ENCODE measurements at places on chromosomes 5 and 9. TPM values are rescaled to one million over a fixed set of nuclear protein-coding genes. Genes with fewer than 3 reads are reported as not detected.
A peak's percentile ranks its signal among the peaks of the same experiment; 100 is the strongest.

CD72 gene
- 2.7 TPM for total RNA-seq

SLC34A3 gene
- not detected for total RNA-seq

HSD17B3 gene
- total RNA-seq: not detected

ENTPD2 gene
- 1.1 TPM for total RNA-seq

ITK gene
- not detected for total RNA-seq

REEP5 gene
- 32.5 TPM for total RNA-seq

PAIP1 gene
- total RNA-seq: 141 TPM

SMIM15 gene
- 45.7 TPM for total RNA-seq

TMED7 gene
- total RNA-seq: 104 TPM

GRCh38 chr9:121735793-121736770, 84.6 kb downstream of the DAB2IP start:
- peak overlapping the region; percentile 79 for H3K4me3 ChIP-seq
- H3K36me3 ChIP-seq: no peaks in the 10 kb centered on the region
- 0 out of 2 replicates have a peak, but pooled peaks cover 8% of the 10 kb centered on the region for H3K27me3 ChIP-seq
- H3K27ac ChIP-seq: peak overlapping the region; percentile 93

DNA sequence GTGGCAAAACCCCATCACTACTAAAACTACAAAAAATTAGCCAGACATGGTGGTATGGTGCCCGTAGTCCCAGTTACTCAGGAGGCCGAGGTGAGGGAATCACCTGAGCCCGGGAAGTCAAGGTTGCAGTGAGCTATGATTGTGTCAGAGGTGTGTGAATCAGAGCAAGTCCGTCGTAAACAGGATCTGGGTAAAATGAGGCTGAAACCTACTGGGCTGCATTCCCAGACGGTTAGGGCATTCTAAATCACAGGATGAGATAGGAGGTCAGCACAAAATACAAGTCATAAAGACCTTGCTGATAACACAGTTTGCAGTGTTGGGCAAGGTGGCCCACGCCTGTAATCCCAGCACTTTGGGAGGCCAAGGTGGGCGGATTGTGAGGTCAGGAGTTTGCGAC, 1.9 kb upstream of the CLTB start:
- H3K27me3 ChIP-seq: peaks cover 29% of the 10 kb centered on the region
- H3K4me3 ChIP-seq: no peak overlapping the region
- DNase-seq: no peak
- 0 out of 2 replicates have a peak, but pooled peaks cover 3% of the 10 kb centered on the region for H3K4me1 ChIP-seq

- H3K4me1 ChIP-seq: no peaks in the 10 kb centered on the region
- H3K27me3 ChIP-seq: no peaks in the 10 kb centered on the region
- H3K4me3 ChIP-seq: no peak overlapping the region
- H3K36me3 ChIP-seq: no peaks in the 10 kb centered on the region
- DNase-seq: no peak
Measured at GRCh38 chr5:153774686-153775085, 264.0 kb downstream of the FAM114A2 start.

DNA sequence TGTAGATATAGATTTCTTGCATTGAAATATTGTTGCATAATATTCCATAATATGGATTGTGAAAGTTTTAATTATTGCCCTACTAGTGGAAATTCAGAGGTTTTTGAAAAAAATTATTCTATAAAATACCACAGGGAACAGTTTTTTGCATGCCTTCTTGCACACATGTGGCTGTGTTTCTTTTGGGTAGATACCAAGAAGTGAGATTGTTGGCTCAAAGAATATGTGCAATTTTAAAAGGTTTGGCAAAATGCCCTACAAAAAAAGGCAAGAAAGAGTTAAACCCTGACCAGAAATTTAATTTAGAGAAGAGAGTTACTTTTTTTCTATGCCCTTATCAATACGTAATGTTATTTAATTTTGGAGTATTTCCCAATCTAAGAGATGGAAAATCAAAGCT, 270.8 kb upstream of the DAPK1 start:
- no peak overlapping the region for H3K4me3 ChIP-seq
- no peaks in the 10 kb centered on the region for H3K27me3 ChIP-seq
- DNase-seq: no peak
- no peak overlapping the region for H3K27ac ChIP-seq

GRCh38 chr5:74638970-74639806, 1.3 kb downstream of the ENC1 start:
- no peak overlapping the region for H3K27ac ChIP-seq
- peak overlapping the region; percentile 99 for H3K4me3 ChIP-seq
- H3K27me3 ChIP-seq: peaks cover 43% of the 10 kb centered on the region
- DNase-seq: no peak

DNA sequence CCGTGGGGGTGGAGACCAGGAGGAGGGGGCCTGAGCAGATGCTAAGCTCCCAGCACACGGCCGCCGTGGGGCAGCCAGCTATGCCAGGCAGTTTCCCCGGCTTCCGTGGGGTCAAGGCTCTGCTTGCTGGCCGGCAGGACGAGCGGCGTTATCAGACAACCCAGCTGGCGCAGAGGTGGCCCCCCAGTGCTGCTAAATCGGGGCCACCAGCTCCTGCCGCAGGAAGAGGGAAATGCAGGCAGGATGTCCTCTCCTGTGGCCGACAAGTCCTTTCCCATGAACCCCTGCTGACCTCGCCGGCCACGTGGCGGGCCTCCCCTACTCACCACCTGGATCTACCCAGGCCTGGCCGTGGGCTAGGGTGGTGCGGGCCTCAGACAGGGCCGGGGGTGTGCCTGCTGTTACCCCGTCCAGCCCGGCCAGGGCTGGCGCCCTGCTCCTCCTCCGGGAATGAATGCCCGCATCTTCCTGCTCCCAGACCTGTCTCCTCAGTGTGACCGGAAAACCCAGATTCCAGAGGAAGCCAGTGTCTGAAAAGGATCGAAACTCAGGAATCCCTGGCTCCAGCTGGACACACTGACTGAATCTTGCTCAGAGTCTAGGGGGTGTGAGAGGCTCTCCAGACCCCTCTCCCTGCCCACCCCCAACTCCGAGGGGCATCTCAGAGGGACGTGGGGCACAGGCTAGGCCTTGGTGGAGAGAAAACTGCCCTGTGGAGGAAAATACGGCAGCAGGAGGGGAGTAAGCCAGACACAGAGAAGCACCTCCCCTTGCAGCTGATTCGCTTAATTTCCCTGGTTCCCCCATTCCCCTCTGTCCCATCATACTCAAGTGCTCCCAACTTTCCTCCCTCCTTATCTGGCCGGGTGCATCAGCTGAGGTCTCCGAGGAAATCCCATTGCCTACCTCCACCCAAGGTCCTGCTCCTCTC, 3.9 kb downstream of the FLT4 start:
- H3K27me3 ChIP-seq: peaks cover 33% of the 10 kb centered on the region
- no peaks in the 10 kb centered on the region for H3K4me1 ChIP-seq
- no peak overlapping the region for H3K4me3 ChIP-seq
- H3K27ac ChIP-seq: no peak overlapping the region
- no peak for DNase-seq
- H3K36me3 ChIP-seq: no peaks in the 10 kb centered on the region

DNA sequence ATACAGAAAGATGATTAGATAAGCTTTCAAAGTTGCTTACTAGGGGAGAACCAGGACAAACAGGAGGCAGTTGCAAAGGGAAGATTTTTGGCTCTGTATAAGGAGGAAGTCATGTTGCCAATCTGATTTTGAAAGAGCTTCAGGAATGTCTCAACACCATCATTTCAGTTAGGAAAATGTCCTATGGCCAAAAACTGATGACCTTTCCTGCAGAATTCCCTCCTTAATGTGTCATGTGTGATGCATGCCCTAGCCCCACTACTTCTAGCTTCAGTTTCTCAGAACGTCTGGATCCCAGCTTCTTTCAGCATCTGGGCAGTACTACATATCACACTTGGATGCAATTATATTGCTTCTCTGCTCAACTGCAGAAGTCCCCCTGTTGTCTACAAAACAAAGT, 211.5 kb upstream of the NREP start:
- no peak overlapping the region for H3K4me3 ChIP-seq
- H3K36me3 ChIP-seq: no peaks in the 10 kb centered on the region
- DNase-seq: no peak
- no peak overlapping the region for H3K27ac ChIP-seq
- no peaks in the 10 kb centered on the region for H3K4me1 ChIP-seq

- DNase-seq: peak; percentile 5
- H3K4me3 ChIP-seq: no peak overlapping the region
- H3K27me3 ChIP-seq: no peaks in the 10 kb centered on the region
- no peaks in the 10 kb centered on the region for H3K4me1 ChIP-seq
- no peak overlapping the region for H3K27ac ChIP-seq
- H3K36me3 ChIP-seq: peaks cover 6% of the 10 kb centered on the region
Measured at GRCh38 chr5:83118471-83118870, 41.1 kb downstream of the XRCC4 start.

- H3K27ac ChIP-seq: no peak overlapping the region
- no peaks in the 10 kb centered on the region for H3K27me3 ChIP-seq
- no peak overlapping the region for H3K4me3 ChIP-seq
- no peak for DNase-seq
- peaks cover 4% of the 10 kb centered on the region for H3K4me1 ChIP-seq
Measured at GRCh38 chr9:70205366-70206020, 53.3 kb upstream of the SMC5 start.

DNA sequence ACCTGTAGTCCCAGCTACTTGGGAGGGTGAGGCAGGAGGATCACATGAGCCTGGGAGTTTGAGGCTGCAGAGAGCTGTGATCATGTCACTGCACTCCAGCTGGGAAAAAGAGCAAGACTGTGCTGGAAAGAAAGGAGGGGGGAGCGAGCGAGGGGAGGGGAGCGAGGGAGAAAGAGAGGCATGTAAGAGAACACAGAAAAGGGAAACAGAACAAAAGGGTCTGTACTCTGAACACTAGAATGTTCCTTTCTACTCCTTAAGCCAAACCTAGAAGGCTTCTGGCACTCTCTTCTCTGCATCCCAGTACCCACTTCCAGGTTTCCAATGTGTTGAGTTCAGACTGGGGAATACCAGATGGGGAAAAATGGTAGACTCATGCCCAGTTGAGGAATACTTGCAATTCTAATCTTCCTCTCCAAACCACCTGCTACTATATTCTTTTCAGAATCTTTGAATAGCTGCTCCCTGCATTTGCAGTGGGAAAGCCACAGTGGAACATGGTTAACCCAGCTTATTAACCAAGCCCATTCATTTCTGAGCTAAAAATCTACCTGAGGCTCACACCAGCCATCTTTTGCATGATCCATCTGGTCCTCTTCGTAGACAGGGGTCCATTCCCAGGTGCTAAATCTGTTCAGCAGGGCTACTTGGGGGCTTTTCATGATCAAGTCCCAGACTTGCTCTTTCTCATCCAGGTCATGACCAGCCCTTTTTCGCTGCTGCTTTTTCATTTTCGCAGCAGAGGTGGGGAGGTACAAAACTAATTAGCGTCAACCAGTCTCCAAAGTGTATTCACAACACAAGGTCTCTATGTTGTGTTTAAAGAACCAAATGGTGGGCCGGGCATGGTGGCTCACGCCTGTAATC, 34.9 kb downstream of the SEMA4D start:
- H3K27me3 ChIP-seq: no peaks in the 10 kb centered on the region
- H3K4me1 ChIP-seq: peaks cover 67% of the 10 kb centered on the region
- no peak overlapping the region for H3K4me3 ChIP-seq
- peak overlapping the region; percentile 77 for H3K27ac ChIP-seq
- DNase-seq: peak; percentile 54

DNA sequence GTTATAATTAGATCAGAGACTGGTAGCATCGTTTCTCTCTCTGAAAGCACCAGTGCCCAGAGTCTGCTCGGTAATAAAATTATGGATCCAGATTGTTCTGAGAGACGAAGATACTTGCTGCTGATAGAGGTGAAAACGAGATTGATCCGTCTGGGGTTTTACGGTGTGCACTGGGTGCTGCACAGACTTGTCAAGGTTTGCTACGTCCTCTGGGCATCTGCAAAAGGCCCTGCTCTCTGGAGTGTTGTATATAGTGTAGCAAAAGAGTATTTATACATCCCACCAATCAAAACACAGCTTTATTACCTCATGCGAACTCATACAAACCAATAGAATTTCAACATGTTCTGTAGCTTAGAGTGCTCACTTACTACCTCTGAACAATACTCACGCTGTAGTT, 219.3 kb downstream of the PBX3 start:
- H3K27me3 ChIP-seq: no peaks in the 10 kb centered on the region
- DNase-seq: no peak
- no peak overlapping the region for H3K4me3 ChIP-seq
- H3K4me1 ChIP-seq: no peaks in the 10 kb centered on the region

GRCh38 chr5:167730121-167730520, 561.3 kb upstream of the WWC1 start:
- no peak for DNase-seq
- H3K4me3 ChIP-seq: no peak overlapping the region
- H3K36me3 ChIP-seq: no peaks in the 10 kb centered on the region

DNA sequence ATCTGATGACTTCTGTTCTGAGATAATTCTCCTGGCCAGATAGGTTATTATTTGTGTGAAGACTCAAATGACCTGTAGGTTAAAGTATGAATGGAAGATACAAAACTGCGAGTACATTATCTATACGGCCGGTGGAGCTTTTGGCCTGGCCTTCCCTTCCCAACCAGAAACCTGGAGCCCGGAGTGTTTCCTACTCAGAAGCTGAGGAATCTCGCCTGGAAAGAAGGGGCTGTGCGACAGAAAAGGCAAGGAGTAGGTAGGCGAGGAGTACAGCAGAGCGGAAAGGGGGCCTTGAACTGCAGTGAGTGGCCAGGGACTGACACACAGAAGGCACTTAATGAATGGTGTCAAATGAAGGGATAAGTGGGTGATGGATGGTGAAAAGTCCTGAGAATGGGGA, 34.6 kb downstream of the ANGPTL2 start:
- no peaks in the 10 kb centered on the region for H3K4me1 ChIP-seq
- no peaks in the 10 kb centered on the region for H3K27me3 ChIP-seq
- no peaks in the 10 kb centered on the region for H3K36me3 ChIP-seq
- DNase-seq: no peak
- H3K4me3 ChIP-seq: no peak overlapping the region
- no peak overlapping the region for H3K27ac ChIP-seq

Measured in GM23338 (cell line).